Fibroblast of upper back skin (primary cell): ENCODE measurements at places on chromosomes 1 and 21.

DNA sequence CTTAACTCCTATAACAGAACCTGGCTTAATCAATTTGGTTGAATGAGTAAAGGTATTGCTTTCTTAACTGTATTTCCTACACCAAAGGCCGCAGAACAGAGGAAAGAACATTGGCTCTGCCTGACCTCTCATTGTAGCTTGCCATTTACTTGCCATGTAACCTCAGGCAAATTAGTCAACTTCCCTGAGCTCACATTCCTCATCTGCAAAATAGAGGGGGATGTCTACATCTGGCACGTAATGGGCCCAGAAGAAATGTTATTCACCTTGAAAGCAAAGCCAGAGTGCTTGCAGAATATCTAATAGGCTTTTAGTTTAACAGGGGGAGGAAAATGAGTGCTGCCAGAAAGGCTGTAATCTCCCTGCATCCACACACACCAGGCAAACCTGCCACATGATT, 44.3 kb downstream of the LAMC2 start:
- peak; percentile 47 for DNase-seq

GRCh38 chr1:157193219-157193618, 55.0 kb upstream of the ETV3 start:
- no peak for DNase-seq

- no peak for DNase-seq
Observed at GRCh38 chr21:34266351-34266750, 97.5 kb upstream of the KCNE2 start.

DNA sequence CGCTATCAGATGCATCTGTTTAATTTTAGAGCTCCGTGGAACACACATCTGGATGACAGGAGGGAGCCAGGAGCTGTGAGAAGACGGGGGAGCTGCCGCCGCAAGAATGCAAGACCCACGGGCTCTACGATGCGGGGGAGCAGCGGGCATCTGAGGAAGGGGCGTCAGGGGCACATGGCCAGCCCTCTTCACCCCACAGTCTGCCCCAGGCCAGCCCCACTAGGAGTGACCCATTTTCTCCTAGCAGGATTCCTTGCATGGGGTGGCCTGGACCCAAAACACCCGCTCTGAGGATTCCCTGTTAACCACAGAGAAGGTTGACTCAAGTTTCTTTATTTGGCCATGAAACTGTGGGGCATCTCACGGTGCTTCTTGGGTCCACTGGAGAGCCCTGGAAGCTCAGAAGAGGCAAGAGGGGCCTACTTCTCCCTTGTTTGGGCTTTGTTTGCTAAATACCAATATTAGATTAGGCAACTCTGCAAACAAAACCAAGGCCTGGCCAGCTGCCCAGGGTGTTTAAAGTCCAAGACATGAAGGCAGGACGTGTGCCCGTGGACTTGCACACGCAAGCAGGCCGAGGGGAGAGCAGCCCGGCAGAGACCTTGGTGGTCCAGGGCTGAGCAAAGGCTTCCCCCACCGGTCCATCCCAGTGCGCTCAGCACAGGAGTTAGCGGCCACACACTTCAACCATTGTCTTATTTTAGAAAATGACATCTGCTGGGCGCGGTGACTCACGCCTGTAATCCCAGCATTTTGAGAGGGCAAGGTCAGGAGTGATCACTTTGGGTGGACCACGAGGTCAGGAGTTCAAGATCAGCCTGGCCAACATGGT, 89.8 kb downstream of the DHRS3 start:
- DNase-seq = peak; percentile 40

DNA sequence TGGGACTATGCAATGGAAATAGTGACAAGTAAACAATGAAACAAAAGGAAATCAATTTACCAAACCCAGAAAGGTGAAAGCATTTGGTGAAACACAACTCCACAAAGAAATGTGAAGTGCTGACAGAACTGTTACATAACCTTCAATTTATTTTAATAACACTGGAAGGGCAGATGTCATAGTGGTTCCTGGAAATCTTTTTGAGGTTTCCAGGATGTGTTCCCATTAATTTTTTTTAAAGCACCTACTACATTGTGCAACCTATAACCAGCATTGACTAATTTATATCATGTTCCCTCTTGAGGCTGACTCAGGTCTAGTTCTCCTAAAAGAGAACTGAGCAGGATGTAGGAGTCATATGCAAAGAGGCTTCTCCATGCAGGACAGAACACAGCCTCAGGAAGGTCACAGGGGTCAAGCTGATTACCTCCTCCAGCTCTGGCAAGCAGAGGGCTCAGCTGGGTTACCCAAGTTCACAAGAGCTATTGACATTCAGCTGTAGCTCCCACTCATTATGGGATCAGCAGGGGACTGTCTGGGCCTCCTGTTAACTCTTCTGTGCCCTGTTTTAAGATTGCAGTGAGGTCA, 157.1 kb upstream of the NRIP1 start:
- peak; percentile 78 for DNase-seq
